ENCODE measurements at places on chromosomes 1 and 21.
A peak's percentile ranks its signal among the peaks of the same experiment; 100 is the strongest.

- DNase-seq: no peak
These were observed 691 bp downstream of the UTP11 start for GRCh38 chr1:38013227-38013622.

DNA sequence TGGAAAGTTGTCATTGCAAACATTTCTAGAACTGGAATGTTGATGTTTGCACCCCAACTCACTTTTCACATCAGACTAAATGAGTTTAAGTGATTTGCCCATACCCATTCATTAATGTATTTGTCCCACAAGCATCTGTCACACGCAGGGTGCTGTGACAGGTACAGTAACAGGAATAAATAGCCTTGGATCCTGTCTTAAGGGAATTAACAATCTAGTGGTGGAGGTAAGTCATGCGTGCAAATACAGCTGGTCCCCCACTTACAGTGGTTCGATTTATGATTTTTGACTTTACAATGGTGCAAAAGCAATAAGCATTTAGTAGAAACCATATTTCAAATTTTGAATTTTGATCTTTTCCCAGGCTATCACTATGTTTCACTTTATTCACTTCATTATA, 17.5 kb upstream of the PRDM2 start:
- no peak for DNase-seq

DNA sequence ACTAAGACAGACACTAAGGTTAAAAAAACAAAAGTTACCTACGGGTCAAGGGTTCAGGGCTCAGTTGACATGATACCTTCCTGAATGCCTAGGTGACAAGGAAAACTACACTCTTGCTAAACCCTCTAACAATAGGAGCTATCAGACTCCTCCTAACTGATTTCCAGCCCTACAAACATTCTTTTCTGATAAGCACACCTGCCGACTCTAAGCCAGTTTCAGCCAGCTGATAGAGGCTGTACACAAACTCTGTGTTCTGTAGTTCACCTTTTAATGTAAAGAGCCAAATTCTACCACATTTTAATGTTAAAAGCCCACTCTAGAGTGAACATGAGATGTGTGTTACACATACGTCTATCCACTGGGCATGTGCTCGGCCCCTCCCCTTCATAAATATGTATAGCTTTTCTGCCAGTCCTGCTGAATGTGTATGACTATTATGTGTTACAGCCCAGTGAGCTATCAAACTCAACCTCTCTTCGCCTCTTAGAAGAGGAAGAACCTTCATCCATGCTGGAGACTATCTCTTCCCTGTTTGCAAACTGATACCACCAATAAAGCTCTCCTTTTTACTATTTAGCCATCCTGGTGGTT, 40.0 kb upstream of the FAM163A start:
- no peak for DNase-seq

DNA sequence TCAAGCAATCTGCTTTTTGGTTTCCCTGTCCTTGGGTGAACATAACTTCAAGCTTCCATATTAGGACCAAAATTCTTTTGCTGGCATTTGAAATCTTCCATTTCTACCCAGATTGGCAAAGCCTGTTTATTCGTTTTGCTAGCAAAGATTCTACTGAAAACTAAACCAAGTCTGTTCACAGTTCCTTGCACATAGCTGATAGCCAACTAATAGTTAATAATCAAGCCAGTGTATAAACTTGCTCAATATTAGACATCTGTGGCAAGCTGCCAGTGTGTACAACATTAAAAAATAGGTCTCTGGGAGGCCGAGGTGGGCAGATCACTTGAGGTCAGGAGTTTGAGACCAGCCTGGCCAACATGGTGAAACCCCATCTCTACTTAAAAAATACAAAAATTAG, 6.3 kb downstream of the APP start:
- DNase-seq: no peak

DNA sequence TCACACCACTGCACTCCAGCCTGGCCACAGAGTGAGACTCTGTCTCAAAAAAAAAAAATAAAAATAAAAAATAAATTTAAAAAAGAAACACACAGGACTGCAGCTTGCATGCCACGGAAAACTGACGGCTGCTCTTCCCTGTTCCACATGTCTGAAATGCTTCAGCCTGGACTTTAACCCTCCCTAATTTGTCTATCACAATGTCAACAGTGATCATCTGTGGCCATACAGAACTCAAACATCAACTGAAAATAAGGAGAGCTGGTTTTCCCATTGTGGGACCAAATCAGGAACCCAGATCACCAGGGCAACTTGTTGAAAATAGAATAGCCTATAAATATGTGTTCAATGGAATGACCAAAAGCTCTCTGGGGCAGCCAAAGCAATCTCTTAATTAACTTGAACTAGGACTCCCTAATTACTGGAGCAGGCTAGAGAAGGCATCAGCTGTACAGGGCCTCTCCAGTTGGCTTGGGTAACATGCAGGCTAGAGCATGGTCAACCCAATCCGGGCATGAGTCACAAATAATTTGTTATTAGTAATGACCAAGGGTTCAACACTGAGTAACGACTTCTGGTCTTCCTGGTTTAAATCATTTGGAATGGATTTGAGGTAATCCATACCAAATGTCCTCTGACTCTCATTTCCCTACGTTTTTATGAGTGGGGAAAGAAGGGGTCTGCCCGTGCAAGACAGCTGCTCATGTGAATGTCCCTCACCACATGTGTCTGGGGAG, 62.7 kb upstream of the KAZN start:
- DNase-seq: no peak

DNA sequence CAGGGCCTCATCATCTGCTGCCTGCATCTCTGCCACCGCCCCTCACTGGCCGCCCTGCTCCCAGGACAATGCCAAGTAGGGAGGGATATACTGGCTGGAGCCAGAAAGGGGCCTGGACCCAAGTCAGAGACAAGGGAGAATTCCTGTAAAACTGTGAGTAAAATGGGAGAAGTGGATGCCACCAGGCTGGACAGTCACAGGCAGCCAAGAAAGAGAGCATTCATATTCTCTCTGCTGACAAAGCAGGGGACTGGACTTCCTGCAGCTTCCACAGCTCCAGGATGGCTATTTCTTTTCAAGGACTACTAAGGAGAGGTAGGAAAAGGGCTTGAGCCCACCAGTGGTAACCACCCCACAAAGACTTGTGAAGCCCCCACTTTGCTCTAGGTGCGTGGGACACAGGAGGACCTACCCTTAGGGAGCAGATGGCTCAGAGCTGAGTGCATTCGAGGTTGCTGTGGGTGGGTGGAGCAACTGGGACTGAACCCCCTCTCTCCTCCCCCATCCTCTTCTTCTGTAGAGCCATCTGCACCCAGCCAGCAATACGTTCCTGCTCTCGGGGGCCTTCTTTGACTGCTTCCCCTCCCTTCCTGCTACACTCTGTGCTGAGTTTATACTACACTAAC, 57.5 kb downstream of the GLIS1 start:
- DNase-seq: peak; percentile 48

DNA sequence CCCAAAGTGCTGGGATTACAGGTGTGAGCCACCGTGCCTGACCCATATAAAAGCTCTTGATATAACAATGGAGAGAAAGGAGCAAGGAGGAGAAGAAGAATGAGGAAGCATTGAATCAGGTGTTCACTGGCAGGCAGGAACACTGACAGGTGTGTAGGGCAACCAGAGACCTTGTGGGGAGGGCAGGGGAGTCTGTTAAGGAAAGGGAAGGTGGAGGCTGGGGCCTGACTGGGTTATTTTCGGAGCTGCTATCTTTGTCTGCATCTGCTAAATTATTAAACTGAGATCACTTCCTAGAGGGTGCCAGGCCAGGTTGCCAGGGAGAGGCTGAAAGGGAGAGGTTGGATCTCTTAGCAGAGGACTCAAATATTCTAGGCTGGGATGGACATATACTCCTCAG, 6.8 kb upstream of the TRNP1 start:
- no peak for DNase-seq

GRCh38 chr1:105072446-105072845, 1322.7 kb downstream of the AMY1C start:
- no peak for DNase-seq

- no peak for DNase-seq
These were observed 443.9 kb downstream of the KIF26B start for GRCh38 chr1:245598524-245599305.

GRCh38 chr1:197738927-197739326, 36.4 kb downstream of the DENND1B start:
- DNase-seq: no peak

- DNase-seq: no peak
These were observed 2.4 kb upstream of the RAB4A start for GRCh38 chr1:229268505-229268904.

DNA sequence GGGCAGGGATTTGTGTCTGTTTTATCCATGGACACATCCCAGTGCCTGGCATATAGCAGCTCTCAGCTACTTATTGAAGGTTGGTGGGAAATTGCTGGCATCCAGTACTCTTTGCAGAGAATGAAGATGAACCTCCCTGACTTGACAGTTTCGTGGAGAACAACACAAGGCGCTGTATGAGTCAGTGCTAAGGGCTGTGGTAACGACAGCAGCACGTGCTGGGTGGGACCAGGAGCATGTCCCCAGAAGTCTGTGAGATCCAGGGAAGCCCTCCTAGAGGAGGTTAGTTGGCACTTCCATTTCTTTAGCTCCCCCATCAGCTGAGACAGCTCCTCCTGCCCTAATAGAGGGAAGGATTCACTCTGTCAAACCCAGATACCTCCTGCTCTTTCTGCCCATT, 25.9 kb upstream of the IL19 start:
- DNase-seq: no peak

- DNase-seq: no peak
These were observed 74.0 kb upstream of the SAMSN1 start for GRCh38 chr21:14620152-14620551.

DNA sequence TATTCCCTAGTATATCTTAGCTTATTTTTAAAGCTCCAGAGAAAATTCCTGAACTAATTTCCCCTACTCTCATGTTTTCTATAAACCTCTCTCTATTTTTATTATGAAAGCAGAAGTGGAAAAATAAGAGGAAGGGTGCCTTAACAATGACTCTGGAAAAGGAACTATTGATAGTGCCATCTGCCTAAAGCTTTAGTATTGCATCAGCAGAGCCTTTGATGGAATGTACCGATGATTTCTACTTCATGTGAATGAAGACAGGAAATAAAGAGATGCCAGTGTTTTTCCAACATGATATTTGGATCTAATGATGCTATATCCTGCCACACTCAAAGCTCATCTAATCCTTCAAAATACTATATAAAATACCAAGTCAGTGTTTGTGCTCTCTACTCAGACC, 35.1 kb downstream of the TNFSF18 start:
- DNase-seq: no peak

GRCh38 chr1:220526294-220526693, 1.6 kb upstream of the MARK1 start:
- no peak for DNase-seq

DNA sequence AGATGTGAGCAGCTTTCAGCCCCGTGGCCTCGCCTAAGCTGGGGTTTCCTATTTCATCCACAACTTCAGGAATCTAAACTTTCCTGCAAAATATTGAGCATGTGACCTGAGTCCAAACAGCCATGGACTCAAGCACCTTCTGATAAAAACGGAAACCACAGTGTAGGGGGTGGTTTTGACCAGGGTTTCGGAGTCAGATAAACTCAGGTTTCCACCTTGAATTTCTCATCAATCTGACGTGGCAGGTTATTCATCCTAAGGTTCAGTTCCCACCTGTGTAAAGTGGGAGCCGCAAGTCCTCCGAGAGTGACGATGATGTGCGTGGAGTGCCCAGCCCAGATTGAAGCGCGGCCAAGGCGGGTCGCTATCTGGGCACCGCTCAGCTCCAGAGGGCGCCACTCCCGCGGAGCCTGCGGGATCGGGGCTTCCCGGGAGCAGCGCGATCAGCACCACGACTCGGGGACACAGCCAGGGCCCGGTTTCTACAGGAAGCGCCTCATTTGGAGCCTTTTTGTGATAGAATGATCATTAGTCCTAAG, 871 bp upstream of the ETS2 start:
- DNase-seq: no peak

- DNase-seq: peak; percentile 32
These were observed 782 bp downstream of the CSDE1 start for GRCh38 chr1:114756949-114757454.

- DNase-seq: peak; percentile 45
These were observed 1.2 kb upstream of the NEGR1 start for GRCh38 chr1:72283307-72284083.

- no peak for DNase-seq
These were observed 6.8 kb downstream of the THBS3 start for GRCh38 chr1:155200920-155201319.

DNA sequence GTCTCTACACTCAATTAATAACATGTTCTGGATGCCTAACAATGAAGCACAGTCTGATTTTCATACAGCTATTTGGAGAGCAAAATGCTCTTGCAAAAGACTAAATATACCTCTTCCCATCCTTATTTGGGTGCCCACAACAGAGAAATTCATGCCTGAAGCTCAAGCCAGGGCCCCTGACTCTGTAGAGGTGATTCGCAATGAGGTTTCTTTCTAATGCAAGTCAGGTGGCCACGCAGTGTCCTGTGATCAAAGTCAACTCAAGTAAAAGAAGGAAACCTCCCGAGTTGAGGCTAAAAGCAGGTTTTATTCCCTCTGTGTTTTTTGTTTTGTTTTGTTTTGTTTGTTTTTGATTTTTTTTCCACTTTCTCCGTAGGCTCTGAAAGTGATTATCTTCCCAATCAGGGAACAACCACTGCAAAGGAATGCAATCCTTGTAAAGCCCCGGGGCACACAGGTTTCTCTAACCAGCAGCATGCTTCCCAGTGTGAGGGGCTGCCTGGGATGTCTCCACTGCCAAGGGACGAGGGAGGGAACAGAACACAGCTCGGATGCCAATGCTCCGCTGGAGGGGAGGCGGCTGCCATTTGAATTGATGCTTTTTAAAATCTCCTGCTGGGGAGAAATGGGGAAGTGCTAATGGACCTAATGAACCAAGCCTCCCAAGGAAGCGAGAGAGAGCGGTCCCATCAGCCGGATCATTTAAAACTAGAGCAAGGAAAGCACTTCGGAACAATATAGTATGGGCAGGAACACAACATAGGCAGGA, 73.8 kb upstream of the SSX2IP start:
- no peak for DNase-seq

GRCh38 chr1:198281911-198282310, 125.1 kb downstream of the NEK7 start:
- no peak for DNase-seq

- DNase-seq: peak; percentile 91
These were observed 19.5 kb downstream of the STK40 start for GRCh38 chr1:36366091-36366661.

Measured in Jurkat, Clone E6-1 (cell line).